Activated T-cell treated with anti-CD3 and anti-CD28 coated beads for 48 hours (primary cell): ENCODE measurements at places on chromosomes 12 and 14.
A peak's percentile ranks its signal among the peaks of the same experiment; 100 is the strongest.

DNA sequence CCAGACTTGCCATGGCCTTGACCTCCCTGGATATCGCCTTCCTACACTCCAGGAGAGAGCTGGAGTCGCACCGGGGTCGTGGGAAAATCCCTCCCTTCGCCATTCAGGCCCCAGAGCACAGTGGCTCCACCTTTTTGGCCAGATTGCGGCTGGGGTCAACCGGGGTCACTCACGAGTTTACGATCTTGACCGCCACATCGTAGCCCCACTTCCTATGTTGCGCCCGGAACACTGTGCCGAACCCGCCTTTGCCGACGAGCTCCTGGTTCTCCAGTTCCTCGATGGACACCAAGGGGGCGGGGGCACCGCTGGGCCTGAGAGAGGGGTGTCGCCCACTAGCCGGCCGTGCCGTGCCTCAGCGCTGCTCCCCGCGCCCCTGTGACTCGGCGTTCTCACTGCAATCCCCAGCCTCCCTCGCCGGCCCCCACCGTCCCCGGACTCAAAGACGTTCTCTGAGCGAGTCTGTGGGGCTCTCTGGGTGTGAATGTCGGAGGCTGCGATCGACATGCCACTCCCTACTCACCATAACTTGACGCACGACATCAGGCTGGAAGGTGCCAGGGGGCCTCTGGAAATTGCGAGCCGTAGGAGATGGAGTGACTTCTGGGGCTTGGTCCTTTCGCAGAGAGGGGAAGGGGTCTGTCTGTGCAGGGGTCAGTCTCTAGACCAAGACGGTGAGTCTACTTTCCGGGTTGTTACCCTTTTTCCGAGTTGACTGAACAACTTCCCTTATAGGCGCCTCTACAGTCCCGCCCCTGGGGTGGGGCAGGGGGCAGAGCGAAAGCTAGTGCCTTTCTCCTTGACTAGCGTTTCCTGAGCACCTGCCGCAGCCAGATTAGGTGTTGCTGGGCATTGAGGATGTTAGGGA lies at the start of gene RIPK3:
TSS of gene RIPK3 (minus strand) at position 708 of the 868 bp plus-strand sequence. CDS start at position 543, 165 bp downstream.
- DNase-seq = peak; percentile 51

GRCh38 chr12:62258941-62259630 lies 1.1 kb upstream of the USP15 start:
- DNase-seq = no peak

DNA sequence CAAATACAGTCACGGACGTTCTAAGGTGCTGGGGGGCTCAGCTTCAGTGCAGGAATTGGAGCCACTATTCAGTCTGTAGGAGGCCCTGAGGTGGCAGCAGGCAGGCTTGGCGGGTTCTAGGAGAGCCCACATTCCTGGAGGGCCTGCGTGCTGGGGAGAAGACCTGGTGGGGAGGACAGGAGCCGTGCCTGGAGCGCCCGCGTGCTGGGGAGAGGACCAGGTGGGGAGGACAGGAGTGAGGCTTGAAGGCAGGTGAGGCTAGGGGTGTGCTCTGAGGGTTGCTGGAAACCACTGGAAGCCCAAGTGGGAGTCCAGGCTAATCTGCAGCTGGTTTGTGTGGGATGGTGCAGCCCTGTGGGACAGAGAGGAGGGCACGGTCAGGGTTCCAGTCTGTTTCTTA lies 23.1 kb downstream of the RHOF start:
- DNase-seq = no peak

DNA sequence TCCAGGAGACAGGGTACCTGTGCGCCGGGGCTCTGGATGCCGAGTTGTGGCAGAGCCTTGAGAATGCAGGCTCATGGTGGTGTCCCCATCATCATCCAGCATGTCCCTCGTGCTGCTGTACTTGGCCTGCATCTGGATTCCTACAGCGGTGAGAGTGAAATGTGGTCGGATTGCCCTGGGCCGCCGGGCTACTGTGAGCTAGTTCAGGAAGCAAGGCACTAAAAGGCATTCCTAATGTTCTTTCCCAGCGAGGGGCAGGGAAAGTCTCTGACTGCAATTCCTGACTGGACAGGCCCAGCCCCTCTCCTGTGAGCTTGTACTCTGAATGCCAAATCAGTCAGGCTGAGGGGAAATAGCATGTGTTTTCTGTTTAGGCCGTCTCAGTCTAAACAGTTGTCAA lies at the start of gene CLEC1A:
TSS of gene CLEC1A (minus strand) at position 195 of the 400 bp plus-strand sequence. CDS start at position 132, 63 bp downstream.
- DNase-seq = no peak

GRCh38 chr12:4911316-4911994 lies 1.8 kb downstream of the KCNA1 start:
- no peak for DNase-seq

GRCh38 chr14:86826661-86827060 lies 1166.3 kb downstream of the GALC start:
- DNase-seq = no peak

GRCh38 chr14:88660056-88660455 lies 97.2 kb downstream of the ZC3H14 start:
- DNase-seq = no peak

DNA sequence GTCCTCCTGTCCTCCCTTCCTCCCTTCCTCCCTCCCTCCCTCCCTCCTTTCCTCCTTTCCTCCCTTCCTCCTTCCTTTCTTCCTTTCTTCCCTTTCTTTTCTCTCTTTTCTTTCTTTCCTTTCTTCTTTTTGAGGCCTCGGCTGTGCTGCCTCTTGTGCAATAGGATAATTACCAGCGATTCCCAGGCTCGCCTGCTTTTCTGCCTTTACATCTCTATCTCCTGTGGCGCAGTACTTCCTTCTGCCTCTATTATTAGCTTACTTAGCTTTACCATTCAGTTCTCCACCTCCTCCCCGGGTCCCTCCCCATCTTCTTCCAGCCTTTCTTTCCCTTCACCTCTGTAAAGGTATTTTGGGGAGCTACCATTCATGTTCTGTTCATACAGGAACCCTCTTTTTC lies 19.9 kb downstream of the ETV6 start:
- no peak for DNase-seq

DNA sequence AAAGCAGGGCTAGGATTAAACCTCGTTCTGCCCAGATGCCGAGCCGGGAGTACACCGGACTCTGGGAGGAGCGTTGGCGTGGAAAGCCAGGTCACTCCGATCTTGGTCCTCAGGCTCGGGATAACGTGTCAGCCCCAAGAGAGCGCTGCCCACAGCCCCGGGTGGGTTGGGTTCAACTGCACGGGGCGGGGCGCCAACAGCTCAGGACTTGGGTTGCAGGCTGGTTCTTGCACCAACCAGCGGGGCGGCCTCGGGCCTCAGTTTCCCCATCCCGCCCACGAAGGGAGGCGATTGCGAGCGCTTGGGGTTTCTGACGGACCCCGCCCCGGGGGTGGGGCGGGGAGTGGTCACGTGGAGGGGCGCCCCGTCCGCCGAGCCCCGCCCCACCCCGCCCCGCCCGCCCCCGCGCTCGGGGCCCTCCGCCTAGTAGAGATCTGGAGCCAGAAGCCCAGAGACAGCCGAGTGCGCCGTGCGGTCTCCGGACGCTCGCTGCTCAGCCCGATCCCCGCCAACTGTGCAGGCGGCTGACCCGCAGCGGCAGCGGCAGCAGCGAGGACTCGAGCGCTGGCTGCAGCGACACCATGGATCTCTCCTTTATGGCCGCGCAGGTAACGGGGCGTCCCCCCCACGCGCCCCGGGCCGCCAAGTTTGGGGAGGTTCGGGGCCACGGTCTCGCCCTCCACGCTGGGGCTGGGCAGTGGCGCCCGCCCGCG lies at the start of gene C14orf132:
TSS of gene C14orf132 (plus strand) at position 443 of the 713 bp plus-strand sequence. CDS start at position 582, 139 bp downstream.
- DNase-seq = peak; percentile 66

GRCh38 chr12:124876171-124876570 lies 12.5 kb upstream of the SCARB1 start:
- DNase-seq = no peak

- no peak for DNase-seq
Observed at GRCh38 chr12:76399040-76399439, 50.8 kb upstream of the BBS10 start.

DNA sequence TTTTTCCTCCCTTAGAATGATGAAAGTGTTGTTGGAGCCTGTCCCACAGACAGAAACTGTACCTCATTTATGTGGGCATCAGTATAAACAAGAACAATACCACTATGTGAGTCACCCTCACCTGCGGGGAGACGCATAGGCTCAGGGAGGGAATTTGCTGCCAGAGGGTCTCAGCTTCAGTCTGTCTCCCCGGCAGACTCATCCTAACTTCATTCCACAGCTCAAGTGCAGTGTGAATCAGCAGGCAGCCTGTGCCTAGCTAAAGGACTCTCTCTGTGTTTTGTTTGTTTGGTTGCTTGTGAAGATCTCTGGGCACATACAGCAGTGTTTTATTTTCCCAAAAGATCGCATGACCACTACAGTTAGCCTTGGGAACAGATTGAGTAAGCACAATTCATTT lies 98.9 kb downstream of the PRKCH start:
- no peak for DNase-seq

- no peak for DNase-seq
Observed at GRCh38 chr12:118058881-118059280, 2.1 kb downstream of the WSB2 start.

GRCh38 chr12:68980476-68981212 lies 47.7 kb upstream of the CPM start:
- DNase-seq = no peak

DNA sequence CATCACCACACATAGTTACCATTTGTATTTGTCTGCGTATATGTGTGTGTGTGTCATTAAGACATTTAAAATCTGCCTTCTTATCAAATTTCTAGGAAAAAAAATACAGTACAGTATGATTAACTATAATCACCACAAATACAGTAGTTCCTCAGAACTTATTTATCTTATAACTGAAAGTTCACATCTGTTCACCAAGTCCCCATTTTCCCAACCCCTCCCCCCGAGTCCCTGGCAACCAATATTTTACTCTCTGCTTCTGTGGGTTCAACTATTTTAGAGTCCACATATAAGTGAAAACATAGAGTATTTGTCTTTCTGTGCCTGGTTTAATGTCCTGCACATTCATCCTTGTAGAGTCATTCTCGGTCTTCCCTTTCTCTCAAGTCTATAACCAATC lies 12.3 kb downstream of the CAPS2 start:
- no peak for DNase-seq

- peak; percentile 5 for DNase-seq
Observed at GRCh38 chr12:106914796-106915634, 40.7 kb upstream of the TMEM263 start.

DNA sequence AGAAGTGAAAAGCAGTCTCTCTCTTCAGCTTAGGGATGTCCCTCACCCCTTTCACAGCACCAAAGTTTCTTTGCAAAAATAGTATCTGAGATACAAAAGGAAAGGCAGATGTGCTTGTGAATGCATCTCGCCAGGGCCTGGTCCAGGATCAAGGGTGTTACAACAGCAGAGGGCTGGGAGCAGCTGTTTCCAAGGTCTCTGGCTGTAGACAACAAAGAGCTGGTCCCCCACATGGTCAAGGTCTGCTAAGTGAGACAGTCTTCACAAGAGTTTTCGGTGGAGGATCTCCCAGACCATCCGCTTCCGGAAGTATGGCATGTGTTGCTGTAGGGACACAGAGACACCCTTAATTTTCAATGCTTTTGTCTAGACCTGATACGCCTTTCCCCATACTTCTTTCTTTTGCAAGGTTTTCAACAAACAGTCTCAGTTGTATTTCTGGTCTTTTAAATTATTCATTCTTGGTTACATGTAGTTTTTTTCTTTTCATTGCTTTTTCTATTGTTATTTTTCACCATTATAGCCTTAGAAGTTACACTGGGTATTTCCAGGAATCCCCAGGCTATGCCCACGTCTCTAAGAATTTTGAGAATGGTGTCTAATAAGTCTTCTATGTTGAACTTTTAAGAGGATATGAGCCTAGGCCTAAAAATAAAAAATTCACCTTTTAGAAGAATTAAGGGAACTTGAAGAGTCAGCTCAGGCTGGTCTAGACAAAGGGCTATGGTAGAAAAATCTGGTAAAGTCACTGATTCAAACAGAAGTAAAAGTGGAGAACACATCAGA lies 41.0 kb upstream of the COL2A1 start:
- DNase-seq = no peak
